ENCODE measurements at places on chromosomes 12 and 14.

GRCh38 chr12:102609996-102610395 is 129.6 kb upstream of the IGF1 start:
- DNase-seq, result no peak

- no peak for DNase-seq
These were observed 55.1 kb upstream of the BCL11B start for GRCh38 chr14:99327050-99327449.

- no peak for DNase-seq
These were observed 83.0 kb downstream of the LLPH start for GRCh38 chr12:66047411-66048021.

DNA sequence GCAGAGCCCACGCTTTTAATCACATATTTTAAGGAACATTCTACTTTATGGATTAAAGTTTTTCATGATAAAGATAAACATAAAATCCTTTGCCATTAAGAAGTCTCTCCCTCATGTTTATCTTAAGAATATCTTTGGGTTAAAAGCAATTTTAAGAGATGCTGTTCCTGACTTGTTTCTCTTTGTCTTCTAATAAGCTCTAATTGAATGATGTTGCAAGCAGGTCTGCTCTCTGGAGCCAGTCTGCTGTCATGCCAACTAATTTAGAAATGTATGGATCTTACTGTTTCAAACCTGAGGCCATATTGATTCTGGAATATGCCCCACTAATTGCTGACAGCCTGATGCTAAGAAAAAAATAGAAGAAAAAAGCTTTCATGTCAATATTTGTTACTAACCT is 173.6 kb downstream of the TTC8 start:
- DNase-seq, result no peak

GRCh38 chr14:99684410-99684934 is 374 bp downstream of the CYP46A1 start:
- DNase-seq, result no peak

DNA sequence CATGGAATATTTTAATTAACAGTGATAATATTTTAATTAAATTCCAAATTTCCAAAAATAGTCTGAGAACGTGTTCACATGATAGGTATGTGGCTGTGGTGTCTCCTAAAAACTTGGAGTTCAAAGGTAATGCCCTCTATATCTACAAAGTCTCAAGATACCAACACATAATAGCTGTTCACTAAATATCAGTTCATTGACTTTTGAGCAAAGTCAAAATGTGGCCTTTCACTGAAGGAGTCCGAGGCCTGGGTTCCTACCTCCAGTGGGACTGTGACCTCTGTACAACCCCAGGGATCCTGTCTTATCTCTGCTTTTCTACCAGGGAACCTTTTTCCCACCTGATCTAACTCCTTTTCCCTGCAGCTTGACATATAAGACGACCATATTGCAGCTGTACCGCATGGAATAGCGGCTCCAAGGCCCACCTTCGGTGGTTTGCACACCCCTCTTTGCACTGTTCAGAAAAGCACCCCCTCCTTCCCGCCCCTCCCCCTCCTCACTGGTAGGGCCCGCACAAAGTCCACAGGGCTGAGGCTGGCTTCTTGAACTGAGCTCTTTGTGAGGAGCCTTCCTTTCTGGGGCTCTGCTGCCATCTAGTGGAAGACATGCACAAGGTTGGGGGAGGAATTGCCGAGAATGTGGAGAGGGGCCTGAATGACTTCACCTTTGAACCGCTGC is 3.1 kb downstream of the CCND2 start:
- peak; percentile 70 for DNase-seq

DNA sequence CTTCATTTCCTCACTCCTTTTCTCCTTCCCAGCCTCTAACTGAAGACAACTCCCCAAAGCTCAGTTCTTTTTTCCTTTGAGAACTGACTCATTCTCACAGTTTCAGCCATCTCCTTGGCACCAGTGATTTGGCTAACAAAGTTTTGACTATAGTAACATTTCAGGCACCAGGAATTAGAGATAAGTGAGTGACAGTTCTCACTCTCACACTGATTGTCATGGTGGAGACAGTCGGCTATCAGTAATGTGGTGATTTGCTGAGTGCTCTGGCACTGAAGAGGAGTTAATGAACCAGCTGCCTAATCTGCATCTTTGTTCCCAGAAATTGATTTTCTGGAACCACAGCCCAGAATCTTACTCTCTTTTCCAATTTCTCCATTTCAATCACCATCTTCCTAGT is 29.5 kb downstream of the HELB start:
- DNase-seq, result no peak

DNA sequence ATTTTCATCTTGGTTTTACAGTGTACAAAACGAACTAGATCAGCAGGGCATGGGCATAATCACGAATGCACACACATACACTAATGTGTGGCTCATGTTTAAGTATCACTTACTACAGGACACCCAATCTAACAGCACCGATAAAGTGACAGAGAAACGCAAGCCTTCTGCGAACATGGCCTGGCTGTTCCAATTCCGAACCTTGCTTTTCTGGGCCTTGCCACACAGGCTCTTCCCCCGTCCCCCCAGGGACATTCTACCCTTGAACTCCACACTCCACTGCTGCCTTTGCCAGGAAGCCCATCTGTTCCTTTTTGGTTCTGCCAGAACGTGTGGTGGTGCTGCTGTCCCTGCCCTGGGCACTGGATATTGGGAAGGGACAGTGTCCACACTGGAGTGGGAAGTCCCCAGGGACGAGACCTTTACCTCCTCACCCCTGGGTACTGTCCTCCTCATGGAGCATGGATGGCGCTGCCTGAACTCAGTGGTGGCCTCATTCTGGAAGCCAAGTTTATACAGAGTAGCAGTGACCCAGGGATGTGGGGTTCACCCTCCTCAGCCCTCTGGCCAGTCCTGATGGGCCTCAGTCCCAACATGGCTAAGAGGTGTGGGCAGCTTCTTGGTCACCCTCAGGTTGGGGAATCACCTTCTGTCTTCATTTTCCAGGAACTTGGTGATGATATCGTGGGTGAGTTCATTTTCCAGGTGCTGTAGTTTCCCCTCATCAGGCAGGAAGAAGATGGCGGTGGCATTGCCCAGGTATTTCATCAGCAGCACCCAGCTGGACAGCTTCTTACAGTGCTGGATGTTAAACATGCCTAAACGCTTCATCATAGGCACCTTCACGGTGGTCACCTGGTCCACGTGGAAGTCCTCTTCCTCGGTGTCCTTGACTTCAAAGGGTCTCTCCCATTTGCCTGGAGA is 7.9 kb downstream of the SERPINA1 start:
- no peak for DNase-seq

GRCh38 chr12:30908722-30909348 is 17.7 kb upstream of the TSPAN11 start:
- DNase-seq, result no peak

DNA sequence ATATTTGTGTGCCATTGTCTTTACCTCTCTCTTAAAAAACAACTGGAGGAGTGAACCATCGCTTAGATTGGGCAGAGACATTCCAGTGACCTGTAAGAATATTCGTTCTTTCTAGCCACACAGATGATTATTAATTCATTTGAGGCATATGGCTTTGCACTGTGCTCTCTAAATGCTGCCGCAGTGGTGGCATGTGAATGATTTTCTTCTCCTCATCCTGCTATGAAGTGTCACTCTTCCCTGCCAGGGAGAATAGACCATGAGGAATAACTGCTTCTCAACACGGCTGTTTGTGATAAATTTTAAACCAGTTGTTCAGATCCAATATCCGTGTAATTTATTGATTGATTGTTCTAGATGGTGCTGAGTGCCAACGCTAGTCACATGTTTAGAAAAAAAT is 225.3 kb downstream of the CNTN1 start:
- no peak for DNase-seq

DNA sequence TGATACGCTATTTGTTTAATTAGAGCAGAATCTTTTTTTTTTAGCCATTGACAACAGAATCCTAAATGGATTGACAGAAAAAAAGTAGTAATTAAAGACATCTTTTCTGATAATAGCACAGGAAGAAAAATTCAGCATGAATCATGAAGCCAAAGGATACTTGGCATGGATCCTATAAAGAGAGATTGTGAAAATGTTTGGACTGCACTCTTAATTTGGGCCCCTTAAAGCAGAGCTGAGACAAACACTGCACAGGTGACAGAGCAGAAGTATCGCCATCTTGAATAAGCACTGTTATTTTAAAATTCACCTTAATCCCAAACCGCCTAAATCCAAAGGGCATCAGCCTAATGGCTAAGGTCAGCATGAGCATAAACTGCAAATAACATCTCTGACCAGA is 48.8 kb upstream of the SEL1L start:
- DNase-seq, result no peak

- DNase-seq, result peak; percentile 40
These were observed 74.1 kb downstream of the PLXNC1 start for GRCh38 chr12:94222351-94223084.

- peak; percentile 26 for DNase-seq
These were observed 101.9 kb downstream of the GAS2L3 start for GRCh38 chr12:100675432-100675831.

DNA sequence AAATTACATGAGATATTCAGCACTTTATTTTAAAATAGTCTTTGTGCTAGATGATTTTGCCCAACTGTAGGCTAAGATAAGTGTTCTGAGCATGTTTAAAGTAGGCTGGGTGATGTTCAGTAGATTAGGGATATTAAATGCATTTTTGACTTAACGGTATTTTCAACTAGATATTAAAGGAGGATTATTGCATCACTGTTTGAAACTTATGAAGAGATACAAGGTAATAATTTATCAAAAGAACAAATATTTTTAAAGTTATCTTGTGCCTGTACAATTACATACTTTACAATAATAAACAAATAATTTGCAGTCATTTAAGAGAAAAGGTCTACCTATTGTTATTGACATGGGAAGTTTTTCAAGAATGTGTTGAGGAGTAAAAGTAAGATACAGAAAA is 368.6 kb upstream of the DCN start:
- DNase-seq, result no peak

DNA sequence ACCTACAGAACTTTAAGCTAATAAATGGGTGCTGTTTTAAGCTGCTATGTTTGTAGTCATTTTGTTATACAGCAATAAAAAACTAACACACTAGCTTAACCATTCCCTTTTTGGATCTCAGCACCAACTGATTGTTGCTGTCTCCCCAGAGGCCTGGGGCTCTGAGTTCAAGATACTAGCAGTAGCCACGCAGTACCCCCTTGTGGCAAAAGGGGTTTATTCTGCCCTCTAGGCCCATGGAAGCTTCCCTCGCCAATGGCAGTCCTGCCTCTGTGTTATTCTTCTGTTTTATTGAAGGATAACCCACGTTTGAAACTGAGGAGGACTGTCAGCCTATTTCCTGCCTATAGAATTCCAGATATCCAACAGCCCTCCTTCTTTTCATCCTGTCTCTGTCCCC is 455.3 kb upstream of the ATP2B1 start:
- no peak for DNase-seq

DNA sequence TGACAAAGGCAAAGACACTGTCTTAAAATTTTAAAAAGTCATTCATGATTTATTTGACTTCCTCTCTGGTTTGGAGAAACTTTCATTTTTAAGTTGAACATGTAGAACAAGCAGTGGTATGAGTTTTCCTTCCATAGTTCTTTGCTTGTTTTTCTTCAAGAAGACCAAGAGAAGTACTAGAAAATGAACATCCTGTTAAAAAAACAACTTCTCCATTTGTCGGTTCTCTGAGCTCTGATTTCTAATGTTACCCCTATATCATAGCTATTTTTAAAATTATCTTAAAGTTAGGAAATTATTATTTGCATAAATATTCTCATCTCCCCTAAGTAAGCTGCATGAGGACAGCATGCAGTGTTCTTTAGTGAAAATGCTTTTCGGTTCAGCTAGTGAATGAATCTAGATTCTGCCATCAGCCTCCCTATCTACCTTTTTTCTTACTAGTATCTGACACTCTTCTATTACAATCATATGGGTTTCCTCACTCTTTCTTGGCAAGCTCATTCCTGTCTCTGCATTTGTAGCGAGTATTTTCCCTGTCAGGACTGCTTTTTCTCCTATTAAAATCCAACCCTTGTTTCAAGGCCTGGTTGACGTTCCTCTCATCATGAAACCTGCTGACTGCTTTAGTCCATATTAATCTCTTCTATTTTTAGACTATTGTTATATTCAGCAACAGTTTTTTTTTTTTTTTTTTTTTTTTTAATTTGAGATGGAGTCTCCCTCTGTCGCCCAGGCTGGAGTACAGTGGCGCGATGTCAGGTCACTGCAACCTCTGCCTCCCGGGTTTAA is 15.8 kb downstream of the DIP2B start:
- peak; percentile 20 for DNase-seq

DNA sequence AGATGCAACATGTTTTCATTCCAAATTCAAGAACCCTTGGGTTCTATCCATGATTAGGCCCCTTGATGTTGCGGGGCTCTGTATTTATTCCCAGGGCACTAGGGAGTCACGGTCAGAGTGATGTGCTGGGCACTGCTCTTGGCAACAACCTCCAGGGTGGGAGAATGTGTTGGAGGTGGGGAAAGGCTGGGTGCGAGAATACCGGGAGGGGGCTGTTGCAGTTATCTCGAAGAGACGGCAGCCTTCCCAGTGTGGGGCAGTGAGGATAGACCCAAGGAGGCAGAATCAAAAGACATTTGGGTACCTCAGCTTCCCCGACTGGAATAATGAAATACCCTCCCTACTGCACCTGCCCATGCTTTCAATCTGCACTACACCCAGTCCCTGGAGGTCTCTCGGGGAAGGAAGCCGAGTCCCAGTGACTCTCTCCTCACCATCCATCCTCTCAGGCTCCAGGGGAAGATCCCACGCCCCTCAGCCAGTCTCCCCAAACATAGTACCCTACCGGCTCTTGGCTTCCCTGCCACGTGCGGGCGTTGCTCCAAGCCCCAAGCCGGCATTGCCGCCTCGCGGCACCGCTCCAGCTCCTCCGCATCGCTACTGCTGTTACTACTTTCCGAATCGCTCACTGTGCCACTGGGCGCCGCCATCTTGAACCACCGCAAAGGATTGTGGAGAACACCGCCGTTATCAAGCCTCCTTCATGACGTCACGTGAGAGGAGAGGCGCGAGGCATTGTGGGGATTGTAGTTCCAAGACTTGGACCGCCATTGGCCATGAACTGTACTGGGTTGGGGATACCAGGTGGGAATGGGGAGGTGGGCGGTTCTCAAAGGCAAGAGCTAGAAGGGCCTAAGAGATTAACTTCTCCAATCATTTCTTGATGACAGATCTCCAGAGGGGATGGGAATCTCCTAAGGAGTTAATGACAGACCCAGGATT is at the start of gene C12orf43:
Gene C12orf43 (minus strand): TSS at position 663 of the 942 bp plus-strand sequence. CDS start 13 bp downstream, at position 650.
- DNase-seq, result peak; percentile 90

DNA sequence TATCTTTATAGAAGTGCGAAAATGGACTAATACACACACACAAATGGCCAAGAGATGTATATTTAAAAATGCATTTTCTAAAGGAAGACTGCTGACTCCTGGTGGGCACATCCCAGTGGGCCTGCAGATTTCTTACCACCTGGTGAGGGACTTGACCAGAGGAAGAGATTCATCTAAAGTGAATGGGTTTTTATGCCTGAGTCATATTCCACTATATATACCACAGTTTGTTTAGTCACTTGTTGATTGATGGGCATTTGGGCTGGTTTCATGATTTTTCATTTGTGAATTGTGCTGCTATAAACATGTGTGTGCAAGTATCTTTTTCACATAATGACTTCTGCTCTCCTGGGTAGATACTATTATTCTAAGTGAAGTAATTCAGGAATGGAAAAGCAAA is 277.3 kb downstream of the SLC16A7 start:
- no peak for DNase-seq
